ENCODE measurements at places on chromosomes 6 and 20.

DNA sequence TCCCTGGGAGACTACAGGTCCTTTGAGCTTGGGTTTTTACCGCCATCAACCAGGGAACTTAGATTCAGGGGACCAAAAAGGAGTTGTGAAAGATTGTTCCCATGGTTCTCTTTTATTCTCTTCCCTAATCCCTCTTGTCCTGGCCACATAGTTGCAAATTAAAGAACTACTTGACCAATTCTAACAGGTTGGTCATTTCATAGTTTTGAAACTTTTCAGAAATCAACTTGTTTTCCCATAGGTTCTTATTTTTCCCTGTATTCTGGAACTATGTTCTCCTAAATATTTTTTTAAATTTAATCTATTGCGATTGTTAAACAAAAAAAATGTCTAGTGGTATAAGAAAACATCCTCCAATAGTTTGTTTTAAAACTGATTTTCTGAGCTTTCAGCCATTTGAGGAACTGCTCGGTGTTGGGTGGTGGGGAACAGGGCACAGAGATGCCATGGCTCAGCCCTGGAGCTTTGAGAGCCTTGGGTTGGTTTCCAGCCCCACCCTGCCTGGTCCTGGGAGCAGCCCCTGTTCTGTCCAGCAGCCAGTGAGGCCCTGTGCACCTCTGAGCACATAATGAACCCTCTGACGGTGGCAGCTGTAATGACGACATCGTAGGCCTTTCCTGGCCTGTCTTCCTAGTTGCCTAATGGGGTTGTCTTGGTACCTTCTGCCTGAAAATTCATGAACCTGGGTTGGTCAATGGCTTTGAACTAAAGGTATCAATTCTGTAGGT, 53.5 kb downstream of the TBC1D7 start:
- no peak overlapping the region for H3K4me3 ChIP-seq
- peaks cover 7% of the 10 kb centered on the region for H3K4me1 ChIP-seq
- no peaks in the 10 kb centered on the region for H3K36me3 ChIP-seq
- DNase-seq = no peak
- H3K27me3 ChIP-seq = no peaks in the 10 kb centered on the region

DNA sequence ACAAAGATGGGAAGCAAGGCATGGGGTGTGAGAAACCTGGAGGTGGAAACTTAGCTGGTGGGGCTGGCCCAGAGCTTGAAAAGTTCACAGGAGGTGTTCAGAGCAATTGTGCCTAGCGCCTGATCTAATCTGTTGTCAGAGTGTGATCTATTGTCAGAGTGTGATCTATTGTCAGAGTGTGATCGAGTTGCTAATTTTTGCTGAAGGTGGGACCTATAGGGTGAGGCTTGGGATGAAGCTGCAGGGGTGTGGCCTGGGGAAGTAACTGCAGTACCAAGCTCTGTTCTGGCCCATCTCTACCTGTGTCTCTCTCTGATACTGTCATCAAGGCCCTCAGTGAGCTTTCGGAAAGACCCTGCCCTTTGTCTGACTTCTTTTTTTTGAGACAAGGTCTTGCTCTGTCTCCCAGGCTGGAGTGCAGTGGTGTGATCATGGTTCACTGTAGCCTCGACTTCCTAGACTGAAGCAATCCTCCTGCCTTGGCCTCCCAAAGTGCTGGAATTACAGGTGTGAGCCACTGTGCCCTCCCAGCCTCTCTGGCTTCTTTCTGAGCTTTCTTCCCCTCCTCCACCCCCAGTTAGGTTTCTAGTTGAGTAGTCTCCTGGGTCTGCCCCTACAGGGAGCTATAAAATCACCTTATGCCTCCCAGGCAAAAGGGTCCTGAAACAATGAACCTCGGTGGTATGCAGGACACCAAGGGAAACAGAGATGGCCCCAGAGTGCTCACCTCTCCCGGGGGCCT, 150.8 kb upstream of the RNF24 start:
- H3K4me1 ChIP-seq = peaks cover 28% of the 10 kb centered on the region
- H3K27me3 ChIP-seq = no peaks in the 10 kb centered on the region

DNA sequence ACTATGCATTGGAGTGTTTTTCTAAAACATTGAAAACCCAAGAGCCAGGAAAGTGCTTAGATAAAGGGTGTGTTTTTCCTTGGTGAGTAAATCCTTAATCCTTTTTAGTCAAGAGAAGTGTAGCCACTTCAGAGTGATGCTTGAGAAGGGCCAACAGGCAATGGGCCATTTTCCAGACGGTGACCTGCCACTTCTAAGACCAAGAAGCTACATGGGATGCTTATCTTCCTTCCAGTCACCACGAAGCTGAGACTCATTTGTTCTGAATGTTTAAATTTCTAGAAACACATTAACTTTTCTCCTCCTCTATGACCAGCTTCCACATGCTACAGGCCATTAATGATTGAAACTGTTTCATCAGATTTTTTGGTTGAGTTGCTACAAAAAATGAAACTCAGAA, 34.4 kb upstream of the NHSL1 start:
- no peaks in the 10 kb centered on the region for H3K36me3 ChIP-seq
- H3K27me3 ChIP-seq = no peaks in the 10 kb centered on the region
- H3K4me1 ChIP-seq = peaks cover 15% of the 10 kb centered on the region

- no peak overlapping the region for H3K27ac ChIP-seq
- DNase-seq = no peak
- no peaks in the 10 kb centered on the region for H3K27me3 ChIP-seq
- no peaks in the 10 kb centered on the region for H3K4me1 ChIP-seq
- no peak overlapping the region for H3K4me3 ChIP-seq
- peaks cover 7% of the 10 kb centered on the region for H3K36me3 ChIP-seq
Measured at GRCh38 chr6:121067381-121067780, 266.9 kb downstream of the TBC1D32 start.

- no peaks in the 10 kb centered on the region for H3K4me1 ChIP-seq
- no peak for DNase-seq
- H3K27me3 ChIP-seq = no peaks in the 10 kb centered on the region
- H3K36me3 ChIP-seq = no peaks in the 10 kb centered on the region
- no peak overlapping the region for H3K27ac ChIP-seq
- no peak overlapping the region for H3K4me3 ChIP-seq
Measured at GRCh38 chr20:48230216-48230615, 444.9 kb upstream of the SULF2 start.

- H3K27ac ChIP-seq = peak overlapping the region; percentile 97
- H3K36me3 ChIP-seq = no peaks in the 10 kb centered on the region
- H3K4me1 ChIP-seq = peaks cover 93% of the 10 kb centered on the region
- peak; percentile 93 for DNase-seq
Measured at GRCh38 chr20:47357296-47358038, 968 bp upstream of the ZMYND8 start.
